ENCODE measurements at places on chromosomes 7 and 10. TPM values are rescaled to one million over a fixed set of nuclear protein-coding genes. Genes with fewer than 3 reads are reported as not detected.

The GRM8 gene
- total RNA-seq = not detected

The EPO gene
- total RNA-seq = not detected

The ETV1 gene
- total RNA-seq = 6.8 TPM

The CYP2C8 gene
- not detected for total RNA-seq

The CCDC146 gene
- total RNA-seq = 1.5 TPM

The FAM25C gene
- total RNA-seq = not detected

The TYW1B gene
- 5.1 TPM for total RNA-seq

The HGF gene
- total RNA-seq = 83.4 TPM

The CHST15 gene
- total RNA-seq = 0.46 TPM

The DLX5 gene
- total RNA-seq = 0.30 TPM

The SDK1 gene
- 0.46 TPM for total RNA-seq

The GJD4 gene
- total RNA-seq = not detected

The ANKRD7 gene
- total RNA-seq = 0.97 TPM

The MRLN gene
- not detected for total RNA-seq

The VWA2 gene
- total RNA-seq = not detected

The MYL10 gene
- not detected for total RNA-seq

The SEMA4G gene
- 1.2 TPM for total RNA-seq

The ADRA2A gene
- not detected for total RNA-seq

The ELAPOR2 gene
- total RNA-seq = 8.9 TPM

The AS3MT gene
- total RNA-seq = 5.3 TPM

The LIPF gene
- not detected for total RNA-seq

The ADAP1 gene
- 8.1 TPM for total RNA-seq

The SYT15 gene
- 0.59 TPM for total RNA-seq

The CD36 gene
- total RNA-seq = 1.2 TPM

The NPFFR1 gene
- total RNA-seq = not detected

The OPALIN gene
- total RNA-seq = not detected

The TMEM213 gene
- not detected for total RNA-seq

The SLC13A1 gene
- not detected for total RNA-seq

The EXOSC1 gene
- total RNA-seq = 27.9 TPM

The IDI2 gene
- total RNA-seq = not detected

The RBP3 gene
- total RNA-seq = not detected

The FAM221A gene
- 2.0 TPM for total RNA-seq

The AUTS2 gene
- 12.3 TPM for total RNA-seq

The CAMK1D gene
- 4.4 TPM for total RNA-seq

The HOXA9 gene
- 8.6 TPM for total RNA-seq

The PNLIPRP1 gene
- not detected for total RNA-seq

The ACSM6 gene
- total RNA-seq = not detected

The RRP12 gene
- 16.9 TPM for total RNA-seq

The NT5C2 gene
- total RNA-seq = 48.7 TPM

The CADPS2 gene
- 8.6 TPM for total RNA-seq

The NOLC1 gene
- total RNA-seq = 19.6 TPM

The NUDT1 gene
- total RNA-seq = 11.2 TPM

The IQCE gene
- total RNA-seq = 6.8 TPM

Measured in smooth muscle cell of the umbilical artery (primary cell).